Stimulated activated CD8-positive, alpha-beta memory T cell treated with anti-CD3 and anti-CD28 coated beads, Interleukin-7, amount 100 ng/mL, for 1 hour (primary cell): ENCODE measurements at places on chromosomes 4 and X.

- DNase-seq = no peak
Measured at GRCh38 chrX:107880054-107880610, 54.5 kb downstream of the MID2 start.

DNA sequence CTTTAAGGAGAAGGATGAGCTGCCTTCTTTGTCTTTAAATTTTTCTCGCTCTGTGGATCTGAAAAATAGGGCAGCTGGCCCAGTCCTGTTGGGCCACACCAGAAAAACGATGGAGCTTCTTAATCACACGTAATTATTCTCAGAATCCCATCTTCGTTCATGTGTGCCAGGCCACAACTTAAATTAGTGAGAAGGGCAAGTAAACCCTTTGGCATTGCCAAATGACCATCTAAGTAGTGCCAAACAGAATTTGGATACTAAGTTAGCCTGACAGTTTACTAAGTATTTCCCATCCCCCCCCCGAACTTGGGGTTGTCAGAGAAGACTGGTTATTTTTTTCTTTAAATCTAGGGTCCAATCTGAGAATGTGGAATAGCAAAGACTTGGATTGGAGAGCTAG, 62.0 kb downstream of the CASP3 start:
- DNase-seq = no peak

DNA sequence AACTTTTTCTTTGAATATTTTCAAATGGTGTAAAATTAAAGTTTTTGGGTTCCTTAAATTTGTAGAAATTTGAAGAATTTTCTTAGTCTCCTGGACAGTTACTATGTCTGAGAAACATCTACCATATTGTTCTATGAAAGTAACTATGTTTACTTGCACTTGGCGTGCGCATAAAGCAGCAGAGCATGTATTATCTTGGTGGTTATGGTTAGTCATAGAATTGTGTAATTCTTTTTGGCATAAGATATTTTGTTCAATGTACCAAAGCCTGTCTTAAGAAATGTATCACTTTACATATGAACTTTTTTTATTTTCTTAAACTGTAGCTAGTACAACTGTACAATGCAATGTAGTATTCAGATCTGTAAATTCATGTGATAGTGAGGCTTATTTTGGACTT, 49.2 kb downstream of the CDS1 start:
- no peak for DNase-seq

DNA sequence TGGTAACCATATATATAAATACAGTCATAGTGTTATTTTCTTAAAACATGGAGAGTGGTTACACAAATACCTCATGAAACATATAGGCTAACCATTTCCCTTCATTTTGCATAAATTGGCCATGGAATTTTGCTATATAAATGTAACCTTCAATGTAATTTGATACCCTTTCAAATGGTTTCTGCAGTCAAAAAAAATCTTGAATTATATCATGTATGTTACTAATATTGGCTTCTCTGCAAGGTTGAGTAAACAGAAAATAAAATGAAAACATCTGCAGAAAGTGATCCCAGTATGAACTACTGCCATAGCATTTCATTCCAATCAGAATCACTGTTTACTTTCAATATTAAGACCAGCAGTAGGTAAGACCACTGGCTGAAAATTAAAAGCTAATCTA, 1165.9 kb upstream of the TENM3 start:
- no peak for DNase-seq

GRCh38 chr4:186657764-186658163, 65.9 kb downstream of the FAT1 start:
- no peak for DNase-seq

DNA sequence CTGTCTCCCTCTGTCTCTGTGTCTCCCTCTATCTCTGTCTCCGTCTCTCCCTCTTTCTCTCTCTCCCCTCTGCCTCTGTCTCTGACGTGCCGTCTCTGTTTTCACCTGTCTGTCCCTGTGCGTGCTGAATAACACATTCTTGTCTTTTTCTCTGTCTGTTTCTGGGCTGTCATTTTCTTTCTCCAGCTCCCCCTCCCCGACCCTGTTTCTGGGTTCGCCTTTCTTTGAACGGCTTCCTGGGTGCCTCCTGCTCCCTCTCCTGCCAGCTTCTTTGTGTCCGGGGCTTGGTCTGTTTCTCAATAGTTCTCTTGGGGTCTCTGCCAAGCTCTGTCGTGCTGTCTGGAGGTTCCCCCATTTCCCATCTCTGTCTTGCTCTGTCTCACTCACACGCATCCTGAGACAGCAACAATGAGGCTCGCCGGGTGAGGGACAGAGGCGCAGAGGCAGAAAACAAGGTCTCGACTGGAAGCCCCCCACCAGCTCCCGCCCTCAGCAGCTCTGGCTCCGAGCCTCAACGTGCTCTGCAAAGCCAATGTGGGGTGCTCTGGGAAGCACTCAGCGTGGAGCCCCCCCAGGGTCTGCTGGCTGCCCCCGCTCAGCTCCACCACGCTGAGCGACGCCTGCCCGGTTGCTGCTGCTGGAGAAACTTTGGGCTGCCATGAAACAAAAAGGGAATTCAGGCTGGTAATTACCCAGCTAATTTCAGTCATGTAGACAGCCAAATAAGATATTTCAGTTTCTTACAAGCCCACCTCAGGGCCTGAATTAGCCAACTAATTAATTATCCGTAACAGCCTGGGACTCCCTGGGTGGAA, 3.4 kb downstream of the CPLX1 start:
- DNase-seq = no peak

- no peak for DNase-seq
Measured at GRCh38 chr4:104533156-104533555, 38.5 kb upstream of the CXXC4 start.

DNA sequence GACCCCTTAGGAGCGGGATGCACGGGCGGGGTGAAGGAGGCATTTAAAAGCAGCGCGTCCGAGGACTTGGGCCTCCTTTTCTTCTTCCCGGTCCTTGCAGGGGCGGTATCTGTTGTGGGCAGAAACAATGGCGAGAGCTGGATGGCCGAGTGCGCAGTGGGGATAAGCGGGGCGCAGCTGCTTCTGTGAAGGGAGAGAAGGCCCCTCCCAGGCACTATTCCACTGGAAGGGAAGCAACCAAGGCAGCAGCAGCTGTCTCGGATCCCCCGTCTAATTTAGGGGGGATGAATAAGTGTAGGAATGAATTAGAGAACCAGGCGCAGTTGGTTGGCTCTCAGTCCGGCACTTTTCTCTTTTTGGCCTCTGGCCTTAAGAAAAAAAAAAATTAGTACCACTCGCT, 995 bp downstream of the SMARCA5 start:
- DNase-seq = no peak
